Suprapubic skin (tissue), 4 donors: ENCODE measurements at places on chromosomes 3 and 15. TPM values are rescaled to one million over a fixed set of nuclear protein-coding genes. Genes with fewer than 3 reads are reported as not detected.

DNA sequence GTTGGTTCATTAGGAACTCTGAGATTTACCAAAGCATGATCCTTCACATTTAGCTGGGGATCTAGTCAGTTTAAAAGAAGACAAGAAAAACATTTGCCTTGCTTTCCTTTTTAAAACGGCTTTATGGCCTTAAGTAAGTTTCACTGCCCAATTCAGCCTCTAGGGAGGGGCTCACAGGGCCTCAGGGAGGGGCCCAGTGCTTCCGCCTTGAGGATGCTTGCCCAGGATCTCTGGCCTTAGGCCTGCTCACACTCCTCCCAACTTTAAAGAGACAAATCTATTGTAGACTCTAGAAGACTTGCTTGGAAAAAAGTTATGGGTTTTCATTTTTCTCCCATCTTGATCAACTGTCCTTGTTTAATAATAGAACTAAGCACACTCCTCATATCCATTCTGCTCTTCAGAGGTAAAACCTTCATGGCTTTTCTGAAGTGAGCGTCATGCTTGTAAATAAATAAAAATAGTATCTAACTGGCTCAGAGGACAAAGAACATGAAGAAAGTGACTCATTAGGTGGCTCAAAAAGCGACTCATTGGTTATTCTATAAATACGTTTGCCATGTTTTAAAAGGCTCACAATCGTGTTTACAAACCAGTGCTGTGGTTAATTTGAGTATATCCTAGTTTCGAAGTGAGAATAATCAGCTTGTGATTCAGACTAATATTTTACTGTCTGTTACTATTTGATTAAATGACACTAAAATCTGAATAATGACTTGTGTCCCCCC is 13.7 kb downstream of the PDHB start:
- DNase-seq = no peak

- DNase-seq = no peak
Measured at GRCh38 chr3:36957063-36957462, 12.2 kb upstream of the TRANK1 start.

GRCh38 chr3:155239960-155240359 is 53.5 kb downstream of the STRIT1 start:
- no peak for DNase-seq

DNA sequence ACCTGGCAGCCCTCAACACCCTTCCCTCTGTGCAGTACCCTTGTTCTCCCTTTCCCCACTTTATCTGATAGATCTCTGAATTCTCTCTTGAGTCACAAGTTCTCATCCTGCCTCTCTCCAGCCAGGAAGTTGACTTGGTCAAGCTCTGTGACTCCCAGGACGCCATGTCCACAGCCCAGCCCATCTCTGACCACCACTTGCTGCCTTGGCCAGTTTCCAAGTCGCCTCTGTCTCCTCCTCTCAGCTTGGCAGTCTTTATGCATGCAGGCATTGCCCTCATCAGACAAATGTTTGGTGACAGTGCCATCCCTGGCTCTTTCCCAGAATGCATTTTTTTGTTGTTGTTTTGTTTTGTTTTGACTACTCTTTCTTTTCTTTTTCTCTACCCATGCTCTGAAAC is 25.7 kb downstream of the ZNF35 start:
- DNase-seq = no peak

DNA sequence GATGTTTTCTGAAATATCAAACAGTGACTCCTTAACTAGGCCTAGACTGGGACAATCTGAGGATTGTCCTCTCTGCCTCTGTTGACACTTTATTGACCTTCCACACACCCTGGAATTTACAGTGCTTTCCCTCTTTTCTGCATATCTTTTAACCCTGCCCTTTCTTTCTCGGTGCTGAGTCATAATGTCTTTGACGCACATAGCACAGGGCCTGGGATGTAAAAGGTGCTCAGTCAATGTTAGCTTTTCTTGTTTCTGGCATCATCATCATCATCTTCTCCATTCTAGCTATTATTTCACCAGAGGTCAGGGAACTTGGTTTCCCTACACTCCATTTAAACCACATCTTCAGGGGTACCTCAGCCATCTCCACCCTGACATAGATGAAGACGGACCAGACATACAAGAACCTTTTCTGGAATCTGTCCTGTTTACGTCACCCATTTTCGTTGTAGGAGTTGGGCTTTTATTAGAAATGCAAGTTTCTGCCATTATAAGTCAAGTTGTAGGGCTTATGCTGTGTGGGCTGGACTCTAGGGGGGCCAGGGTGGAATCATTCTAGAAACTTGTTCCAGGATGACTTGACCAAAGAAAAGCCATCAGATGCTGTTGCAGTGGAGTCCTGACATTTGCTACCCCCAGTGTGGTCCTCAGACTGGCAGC is 46.6 kb downstream of the ZBTB38 start:
- no peak for DNase-seq

GRCh38 chr3:72738752-72739530 is 109.3 kb downstream of the SHQ1 start:
- no peak for DNase-seq

Gene FOXB1
- total RNA-seq = not detected

DNA sequence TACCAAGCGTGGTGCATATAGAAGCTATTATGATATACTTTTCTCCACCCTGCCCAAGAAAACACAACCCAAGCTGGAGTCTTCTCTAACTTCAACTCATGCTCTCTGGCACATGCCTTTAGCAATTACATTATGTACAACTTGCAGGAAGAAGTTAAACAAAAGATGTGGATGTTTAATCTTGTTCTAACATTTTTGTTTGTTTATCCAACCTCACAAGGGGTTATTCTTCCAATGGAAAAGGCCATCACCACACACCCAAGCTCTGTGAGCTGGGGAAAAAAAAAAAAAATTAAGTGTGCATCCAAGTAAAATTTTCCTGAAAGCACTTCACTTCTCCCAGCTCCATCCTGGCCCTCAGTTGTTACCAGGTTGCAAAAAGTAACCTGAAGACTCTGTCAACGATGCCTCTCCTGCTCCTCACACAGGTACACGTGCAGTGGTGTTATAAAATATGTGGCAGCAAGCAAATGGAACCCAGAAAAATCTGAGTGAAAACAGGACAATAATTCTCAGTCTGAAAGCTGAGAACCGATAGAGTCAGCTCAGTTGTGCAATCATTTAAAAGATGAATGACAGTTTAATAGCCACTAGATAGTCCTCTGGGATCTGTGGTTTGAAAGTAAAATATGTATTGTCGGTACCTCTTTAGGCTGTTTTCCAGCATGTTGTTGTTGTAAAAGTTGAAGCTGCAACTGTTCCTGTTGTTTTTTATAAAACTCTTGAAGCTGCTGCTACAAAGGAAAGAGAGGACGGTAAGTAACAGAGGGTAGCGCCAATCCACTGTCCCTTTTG is 531.4 kb downstream of the FOXP1 start:
- DNase-seq = no peak

GRCh38 chr3:9497821-9498565 is 55.6 kb downstream of the LHFPL4 start:
- DNase-seq = no peak

- DNase-seq = no peak
Measured at GRCh38 chr15:31974855-31975829, 55.2 kb upstream of the CHRNA7 start.

- no peak for DNase-seq
Measured at GRCh38 chr3:104069114-104069513, 1297.6 kb upstream of the ALCAM start.

DNA sequence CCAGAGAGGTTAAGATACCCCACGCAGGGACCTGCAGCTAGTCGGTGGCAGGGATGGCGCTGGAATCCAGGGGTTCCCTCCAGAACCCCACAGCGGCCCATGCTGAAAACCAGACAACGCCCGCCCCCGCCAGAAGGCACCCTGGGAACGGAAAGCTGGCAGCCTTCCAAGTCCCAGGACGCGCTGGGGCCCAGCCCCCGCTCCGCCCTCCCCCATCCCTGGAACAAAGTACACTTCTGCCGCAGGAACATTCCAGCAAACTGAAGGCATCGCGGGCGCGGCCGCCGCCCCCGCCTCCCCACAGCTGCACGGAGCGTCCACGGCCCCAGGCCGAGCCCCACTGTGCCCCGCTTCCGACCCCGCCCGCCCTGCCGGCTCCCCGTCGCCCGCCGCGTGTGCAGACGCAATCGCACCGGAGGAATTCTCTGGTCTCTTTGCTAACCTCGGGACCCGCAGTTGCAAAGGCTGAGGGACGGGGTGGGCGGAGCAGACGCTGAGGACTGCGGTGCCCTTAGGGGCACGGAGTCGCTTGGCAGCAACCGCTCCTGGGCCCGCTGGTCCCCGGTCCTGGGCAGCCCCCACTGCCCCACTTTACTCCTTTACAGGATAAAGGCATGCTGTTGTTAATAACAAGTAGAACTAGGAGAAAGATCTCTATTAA is 44.8 kb upstream of the RNU6-1 start:
- DNase-seq = peak; percentile 86

- no peak for DNase-seq
Measured at GRCh38 chr3:14335774-14336748, 66.3 kb upstream of the SLC6A6 start.

Gene TRAT1
- total RNA-seq = 0.76 TPM

GRCh38 chr3:58884453-58884852 is 165.4 kb downstream of the CFAP20DC start:
- DNase-seq = no peak
